ENCODE measurements at places on chromosomes 1 and 21. TPM values are rescaled to one million over a fixed set of nuclear protein-coding genes. Genes with fewer than 3 reads are reported as not detected.
A peak's percentile ranks its signal among the peaks of the same experiment; 100 is the strongest.

PRR9 gene
- not detected for total RNA-seq

TCHH gene
- 0.12 TPM for total RNA-seq

HSD11B1 gene
- 7.4 TPM for total RNA-seq

FABP3 gene
- 27.5 TPM for total RNA-seq

NR1I3 gene
- total RNA-seq: not detected

CD84 gene
- total RNA-seq: 2.2 TPM

CRNN gene
- not detected for total RNA-seq

TSPEAR gene
- total RNA-seq: 0.10 TPM

MCOLN3 gene
- 8.3 TPM for total RNA-seq

IFFO2 gene
- 11.2 TPM for total RNA-seq

TDRD10 gene
- 8.7 TPM for total RNA-seq

PPIE gene
- 30.9 TPM for total RNA-seq

PLPPR5 gene
- total RNA-seq: not detected

FCER1G gene
- 19.3 TPM for total RNA-seq

- DNase-seq: no peak
- H3K4me3 ChIP-seq: no peak overlapping the region
- H3K4me1 ChIP-seq: no peaks in the 10 kb centered on the region
- H3K27me3 ChIP-seq: no peaks in the 10 kb centered on the region
- no peaks in the 10 kb centered on the region for H3K36me3 ChIP-seq
- no peak overlapping the region for H3K27ac ChIP-seq
Measured at GRCh38 chr1:152932170-152932811, 14.7 kb upstream of the SPRR5 start.

GRCh38 chr1:118744420-118744819 lies 243.7 kb downstream of the TBX15 start:
- H3K4me3 ChIP-seq: no peak overlapping the region
- H3K27ac ChIP-seq: no peak overlapping the region
- H3K4me1 ChIP-seq: no peaks in the 10 kb centered on the region
- no peaks in the 10 kb centered on the region for H3K27me3 ChIP-seq
- no peak for DNase-seq

- no peaks in the 10 kb centered on the region for H3K36me3 ChIP-seq
- peaks cover 2% of the 10 kb centered on the region for H3K4me1 ChIP-seq
- H3K27me3 ChIP-seq: no peaks in the 10 kb centered on the region
- no peak for DNase-seq
Measured at GRCh38 chr1:22918644-22919043, 54.0 kb downstream of the LACTBL1 start.

DNA sequence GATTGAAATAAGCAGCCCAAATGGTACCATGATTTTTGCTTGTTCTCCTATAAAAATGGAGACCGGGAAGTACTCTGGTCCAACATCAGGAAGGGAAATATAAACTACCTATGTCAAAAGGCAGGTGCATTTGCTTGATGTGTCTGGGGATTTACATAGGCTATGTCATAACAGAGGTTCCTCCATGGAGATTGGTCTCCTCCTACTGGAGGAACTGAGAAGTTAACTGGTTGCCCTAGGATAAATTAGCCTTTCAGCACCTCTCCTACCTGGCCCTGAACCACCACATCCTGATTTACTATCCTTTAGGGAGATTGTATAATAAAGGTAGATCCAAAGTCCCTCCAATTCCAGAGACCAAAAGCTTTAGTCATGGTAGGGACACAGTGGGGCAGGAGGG lies 1109.3 kb upstream of the B3GALT2 start:
- no peaks in the 10 kb centered on the region for H3K36me3 ChIP-seq
- no peak for DNase-seq
- H3K27me3 ChIP-seq: no peaks in the 10 kb centered on the region
- H3K4me3 ChIP-seq: no peak overlapping the region

DNA sequence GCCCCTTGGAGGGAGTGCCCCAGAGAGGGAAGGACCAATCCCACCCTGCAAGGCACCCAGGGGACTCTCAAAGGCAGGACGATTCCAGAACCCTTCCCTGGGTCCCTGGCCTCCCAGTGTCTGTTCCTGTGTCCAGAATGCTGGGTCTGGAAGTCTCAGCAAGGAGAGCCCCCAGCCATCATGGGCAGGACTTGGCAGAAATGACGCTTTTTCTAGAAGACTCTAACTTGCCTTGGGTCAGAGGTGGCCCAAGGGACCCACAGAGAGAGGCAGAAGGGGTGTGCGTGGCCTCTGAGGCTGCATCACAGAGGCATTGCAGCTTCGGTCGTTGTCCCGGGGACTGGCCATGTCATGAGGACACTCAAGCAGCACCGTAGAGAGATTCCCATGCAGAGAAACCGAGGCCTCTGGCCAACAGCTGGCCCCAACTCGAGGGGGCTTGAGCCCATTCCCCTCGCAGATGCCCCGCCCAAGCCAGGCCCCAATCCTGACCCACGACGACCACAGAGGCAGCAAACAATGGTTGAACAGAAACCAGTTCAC lies 57.8 kb downstream of the WNT9A start:
- no peaks in the 10 kb centered on the region for H3K36me3 ChIP-seq
- H3K27ac ChIP-seq: no peak overlapping the region
- peaks cover 9% of the 10 kb centered on the region for H3K4me1 ChIP-seq

DNA sequence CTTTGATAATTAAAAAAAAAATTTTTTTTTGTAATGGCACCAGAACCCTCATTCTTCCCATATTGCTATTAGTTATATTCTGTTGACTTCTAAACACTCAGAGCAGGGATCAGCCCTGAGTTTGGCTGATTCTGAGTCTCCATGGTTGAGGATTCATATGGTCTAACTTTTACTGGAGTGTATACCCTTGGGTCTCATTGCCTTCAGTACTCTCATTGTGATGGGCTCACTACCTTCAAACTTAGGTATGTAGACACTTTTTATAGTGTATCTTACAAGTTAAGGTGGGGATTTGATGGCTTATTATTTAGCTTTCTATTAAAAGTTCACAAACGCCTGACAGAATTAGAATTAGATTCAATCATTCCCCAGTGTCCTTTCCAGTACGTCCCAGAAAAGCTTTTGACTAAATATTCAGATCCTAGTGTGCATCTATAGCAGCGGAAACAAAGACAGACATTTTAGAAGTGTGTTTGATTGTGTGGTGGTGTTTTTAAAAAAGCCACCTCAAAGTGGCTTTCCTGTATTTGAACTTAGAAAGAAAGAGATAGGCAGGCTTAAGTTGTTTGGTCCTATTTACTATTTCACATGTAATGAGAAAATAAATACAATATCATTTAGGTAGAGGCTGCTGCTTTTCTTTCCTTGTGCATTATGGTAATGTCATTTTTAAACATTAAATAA lies 1.4 kb downstream of the MACF1 start:
- no peak for DNase-seq
- no peaks in the 10 kb centered on the region for H3K36me3 ChIP-seq
- peak overlapping the region; percentile 78 for H3K27ac ChIP-seq
- peaks cover 7% of the 10 kb centered on the region for H3K4me1 ChIP-seq

- H3K4me3 ChIP-seq: no peak overlapping the region
- no peaks in the 10 kb centered on the region for H3K36me3 ChIP-seq
- no peaks in the 10 kb centered on the region for H3K4me1 ChIP-seq
- DNase-seq: no peak
Measured at GRCh38 chr21:42471716-42472330, 24.2 kb downstream of the RSPH1 start.

GRCh38 chr1:165342168-165342567 lies 14.3 kb downstream of the LMX1A start:
- no peak for DNase-seq
- no peaks in the 10 kb centered on the region for H3K36me3 ChIP-seq
- no peak overlapping the region for H3K27ac ChIP-seq
- no peak overlapping the region for H3K4me3 ChIP-seq

DNA sequence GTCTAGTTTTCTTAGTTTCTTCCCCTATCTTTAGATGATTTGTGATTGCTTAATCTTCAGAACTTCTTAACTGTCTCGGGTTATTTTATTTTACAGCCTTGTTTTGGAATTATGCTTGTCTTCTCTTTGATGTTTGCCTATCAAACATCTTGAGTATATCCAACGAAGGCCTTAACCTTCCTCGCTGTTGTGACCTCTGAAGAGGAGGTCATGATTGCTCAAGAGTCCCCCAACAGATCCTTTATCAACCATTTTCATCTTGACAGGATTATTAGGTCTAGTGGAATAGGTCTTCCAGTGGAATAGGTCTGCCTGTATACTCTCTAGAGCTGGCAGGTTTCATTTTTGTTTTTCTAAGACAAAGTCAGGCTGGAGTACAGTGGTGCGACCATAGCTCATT lies 45.7 kb downstream of the UBE4B start:
- H3K4me3 ChIP-seq: no peak overlapping the region
- no peaks in the 10 kb centered on the region for H3K27me3 ChIP-seq
- no peak overlapping the region for H3K27ac ChIP-seq
- DNase-seq: no peak
- no peaks in the 10 kb centered on the region for H3K36me3 ChIP-seq

DNA sequence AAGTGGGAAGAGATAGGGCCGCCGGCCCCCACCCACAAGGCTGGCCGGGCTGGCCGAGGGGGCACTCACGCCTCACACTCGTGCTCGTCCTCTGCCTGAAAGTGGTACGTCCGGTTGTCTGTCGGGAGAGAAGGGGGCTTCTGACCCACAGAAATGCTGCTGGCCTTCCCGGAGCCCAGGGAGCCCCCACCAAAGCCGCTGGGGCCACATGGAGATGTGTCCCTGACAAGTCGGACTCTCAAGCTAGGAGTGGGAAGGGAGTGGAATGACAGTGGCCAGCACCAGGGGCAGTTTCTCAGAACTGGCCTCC lies 12.8 kb upstream of the TCEA3 start:
- no peaks in the 10 kb centered on the region for H3K36me3 ChIP-seq
- no peaks in the 10 kb centered on the region for H3K4me1 ChIP-seq
- no peak overlapping the region for H3K27ac ChIP-seq
- H3K27me3 ChIP-seq: no peaks in the 10 kb centered on the region
- H3K4me3 ChIP-seq: no peak overlapping the region
- no peak for DNase-seq

GRCh38 chr1:58932859-58933598 lies 149.2 kb upstream of the JUN start:
- H3K4me1 ChIP-seq: no peaks in the 10 kb centered on the region
- H3K27ac ChIP-seq: no peak overlapping the region
- no peaks in the 10 kb centered on the region for H3K36me3 ChIP-seq
- H3K4me3 ChIP-seq: no peak overlapping the region

- no peak for DNase-seq
- H3K4me3 ChIP-seq: no peak overlapping the region
- no peaks in the 10 kb centered on the region for H3K36me3 ChIP-seq
- no peak overlapping the region for H3K27ac ChIP-seq
Measured at GRCh38 chr1:116164150-116164549, 53.0 kb downstream of the MAB21L3 start.

DNA sequence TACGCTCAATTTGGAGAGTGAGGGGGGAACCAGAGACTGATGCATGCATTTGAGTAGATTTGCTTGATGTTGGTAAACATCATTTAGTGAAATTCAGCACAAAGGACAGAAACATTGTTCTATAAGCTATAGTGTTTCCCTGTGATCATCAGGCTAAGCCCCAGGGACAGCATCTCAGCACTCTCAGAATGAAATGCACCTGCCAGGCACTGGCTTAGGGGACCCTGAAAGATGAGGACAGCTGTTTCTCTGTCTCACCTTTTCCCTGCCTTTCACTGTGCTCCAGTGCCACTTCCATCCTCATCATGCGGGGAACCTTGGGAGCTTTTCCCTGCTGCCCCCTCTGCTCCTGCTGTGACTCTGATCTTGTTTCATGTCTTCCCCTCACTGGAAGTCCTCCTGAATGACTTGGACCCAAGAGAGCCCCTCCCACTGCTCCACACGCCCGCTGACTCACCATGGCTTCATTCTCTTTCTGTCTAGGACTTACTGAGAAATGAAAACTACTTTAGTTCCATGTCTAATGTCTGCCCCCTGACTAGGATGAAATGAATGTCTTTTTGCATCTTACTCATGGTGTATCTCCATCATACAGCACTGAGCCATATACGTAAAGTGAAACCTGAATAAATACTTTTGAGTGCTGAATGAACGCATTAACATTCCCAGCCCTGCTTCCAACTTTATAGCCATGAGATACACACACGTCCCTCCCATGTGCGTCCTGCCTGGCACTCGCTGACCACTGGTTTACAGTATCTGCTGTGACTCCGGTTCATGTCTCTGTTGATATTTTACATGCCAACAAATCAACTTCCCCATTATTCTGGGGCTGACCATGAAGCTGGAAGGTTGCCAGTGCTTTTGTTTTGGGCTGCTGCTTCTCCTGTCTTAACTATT lies 182.0 kb downstream of the PCP4 start:
- no peaks in the 10 kb centered on the region for H3K36me3 ChIP-seq
- DNase-seq: no peak
- no peak overlapping the region for H3K27ac ChIP-seq
- H3K27me3 ChIP-seq: no peaks in the 10 kb centered on the region
- H3K4me1 ChIP-seq: no peaks in the 10 kb centered on the region

- H3K4me1 ChIP-seq: no peaks in the 10 kb centered on the region
- DNase-seq: no peak
- H3K27me3 ChIP-seq: no peaks in the 10 kb centered on the region
- no peaks in the 10 kb centered on the region for H3K36me3 ChIP-seq
- H3K27ac ChIP-seq: no peak overlapping the region
Measured at GRCh38 chr1:225253784-225254183, 174.1 kb downstream of the LBR start.

DNA sequence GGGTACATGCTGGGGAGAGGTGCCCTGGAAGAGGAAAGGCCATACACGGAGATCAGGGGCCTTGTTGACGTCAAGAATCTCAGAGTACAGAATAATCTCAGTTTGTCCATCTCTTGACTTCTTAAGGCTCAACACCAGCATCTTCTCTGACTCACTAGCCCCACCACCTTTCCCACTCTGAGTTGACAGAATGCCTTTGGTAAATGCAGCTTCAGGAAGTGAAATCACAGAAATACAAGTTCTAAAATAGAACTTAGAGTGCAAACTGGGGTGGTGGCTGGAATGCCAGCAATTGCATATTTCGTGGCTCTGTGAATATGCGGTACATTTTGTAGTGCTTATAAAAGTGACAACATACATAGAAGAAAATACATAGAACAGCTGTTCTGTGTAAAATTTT lies 1.6 kb downstream of the COG2 start:
- no peak overlapping the region for H3K27ac ChIP-seq
- H3K4me1 ChIP-seq: peaks cover 12% of the 10 kb centered on the region
- no peaks in the 10 kb centered on the region for H3K27me3 ChIP-seq
- DNase-seq: no peak
- H3K36me3 ChIP-seq: no peaks in the 10 kb centered on the region

DNA sequence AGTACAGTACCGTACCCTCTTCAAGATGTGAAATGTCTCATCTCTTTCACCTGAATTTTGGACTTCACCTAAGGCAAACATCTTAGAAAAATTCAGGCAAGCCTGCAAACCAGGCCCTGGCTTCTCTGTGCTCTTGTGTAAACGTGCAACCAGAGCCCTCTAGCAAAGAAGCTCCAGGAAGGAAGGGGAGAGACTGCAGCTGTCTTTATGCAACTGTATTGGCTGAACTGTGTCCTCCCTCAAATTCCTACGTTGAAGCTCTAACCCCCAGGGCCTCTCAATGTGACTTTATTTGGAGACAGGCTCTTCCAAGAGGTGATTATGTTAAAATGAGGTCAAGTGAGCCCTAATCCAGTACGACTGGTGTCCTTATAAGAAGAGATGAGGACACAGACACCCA lies 60.3 kb downstream of the SLC45A1 start:
- no peaks in the 10 kb centered on the region for H3K36me3 ChIP-seq
- no peak overlapping the region for H3K4me3 ChIP-seq
- H3K4me1 ChIP-seq: peaks cover 42% of the 10 kb centered on the region
